ENCODE measurements at places on chromosomes 3 and 15.

- DNase-seq = peak; percentile 3
Observed at GRCh38 chr3:25007974-25008658, 419.9 kb upstream of the RARB start.

DNA sequence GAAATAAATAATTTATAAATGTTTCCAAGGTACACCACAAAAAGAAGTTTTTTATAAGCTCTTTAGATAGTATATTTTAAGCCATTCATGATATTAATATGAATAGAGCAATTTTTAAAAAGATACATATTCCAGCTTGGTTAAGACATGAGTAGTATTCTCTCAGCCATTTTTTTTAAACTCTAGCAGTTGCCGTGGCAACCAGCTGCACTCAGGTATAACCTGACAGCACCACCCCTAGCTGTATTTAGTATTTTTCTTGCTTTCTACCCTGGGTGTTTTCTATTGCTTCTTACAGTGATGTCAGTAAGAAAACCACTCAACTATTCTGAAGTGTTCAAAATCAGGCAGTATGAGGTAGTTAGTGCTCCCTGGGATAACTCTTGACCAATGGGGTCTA is 496.3 kb upstream of the CNTN3 start:
- no peak for DNase-seq

DNA sequence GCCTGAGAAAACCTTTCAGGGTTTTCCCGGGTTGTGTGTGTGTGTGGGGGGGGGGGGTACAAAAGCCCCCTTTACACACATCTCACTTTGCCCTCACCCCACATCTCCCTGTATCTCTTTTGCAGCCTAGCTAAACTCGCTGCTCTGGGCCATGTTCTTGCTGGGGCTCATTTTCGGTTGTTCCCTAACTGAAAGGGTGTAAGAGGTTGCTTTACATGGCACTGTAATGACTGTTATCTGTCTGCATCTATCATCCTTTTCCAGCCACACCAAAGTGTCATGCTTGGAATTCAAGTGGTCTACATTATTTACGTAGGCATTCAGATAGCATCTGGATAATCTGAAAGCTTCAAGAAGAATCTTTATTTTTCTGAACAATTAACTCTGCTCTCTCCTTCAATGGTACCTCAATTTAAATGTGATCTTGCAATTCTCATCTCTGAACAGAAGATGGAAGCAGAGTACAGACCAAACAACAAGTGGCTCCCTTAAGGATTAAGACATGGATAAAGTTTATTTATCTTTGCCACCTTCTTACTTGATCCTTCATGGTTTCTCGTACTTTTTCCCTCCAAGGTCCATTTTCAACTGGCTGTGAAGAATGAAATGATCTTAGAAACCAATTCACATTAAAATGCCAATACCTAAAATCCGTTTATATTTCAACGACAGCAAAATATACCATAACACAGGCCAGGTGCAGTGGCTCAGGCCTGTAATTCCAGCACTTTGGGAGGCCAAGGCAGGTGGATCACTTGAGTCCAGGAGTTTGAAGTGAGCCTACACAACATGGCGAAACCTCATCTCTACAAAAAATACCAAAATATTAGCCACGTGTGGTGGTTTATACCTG is 34.9 kb downstream of the DCLK3 start:
- DNase-seq = peak; percentile 65

GRCh38 chr3:182284793-182285192 is 508.5 kb upstream of the ATP11B start:
- DNase-seq = no peak

GRCh38 chr3:170903123-170903522 is 5.3 kb downstream of the EIF5A2 start:
- DNase-seq = no peak

GRCh38 chr3:57582474-57583168 is 14.5 kb downstream of the ARF4 start:
- no peak for DNase-seq

DNA sequence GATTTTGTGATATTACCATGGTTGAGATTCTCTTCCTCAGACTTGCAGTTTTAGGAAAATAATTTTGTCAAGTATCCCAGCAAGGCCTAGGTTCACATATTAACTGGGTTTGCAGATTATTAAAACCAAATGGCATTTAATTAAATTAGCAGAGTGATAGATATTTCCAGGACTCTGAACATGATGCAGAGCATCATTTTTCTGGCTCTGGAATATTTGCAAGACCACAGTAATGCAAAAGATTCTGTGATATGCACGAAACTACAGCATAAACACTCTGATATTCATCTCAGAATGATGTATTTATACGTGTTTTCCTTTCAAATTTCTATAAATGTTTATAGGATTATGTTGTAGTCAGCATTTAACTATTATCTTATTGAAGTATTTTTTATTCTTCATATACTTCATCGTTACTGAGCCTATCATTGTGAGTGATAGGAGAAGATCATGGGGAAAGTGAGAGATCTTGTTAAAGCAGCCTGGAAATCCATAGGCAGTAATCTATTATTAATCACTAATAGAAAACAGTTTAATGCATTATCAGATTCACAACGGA is 1245.6 kb downstream of the OTOL1 start:
- DNase-seq = peak; percentile 61

DNA sequence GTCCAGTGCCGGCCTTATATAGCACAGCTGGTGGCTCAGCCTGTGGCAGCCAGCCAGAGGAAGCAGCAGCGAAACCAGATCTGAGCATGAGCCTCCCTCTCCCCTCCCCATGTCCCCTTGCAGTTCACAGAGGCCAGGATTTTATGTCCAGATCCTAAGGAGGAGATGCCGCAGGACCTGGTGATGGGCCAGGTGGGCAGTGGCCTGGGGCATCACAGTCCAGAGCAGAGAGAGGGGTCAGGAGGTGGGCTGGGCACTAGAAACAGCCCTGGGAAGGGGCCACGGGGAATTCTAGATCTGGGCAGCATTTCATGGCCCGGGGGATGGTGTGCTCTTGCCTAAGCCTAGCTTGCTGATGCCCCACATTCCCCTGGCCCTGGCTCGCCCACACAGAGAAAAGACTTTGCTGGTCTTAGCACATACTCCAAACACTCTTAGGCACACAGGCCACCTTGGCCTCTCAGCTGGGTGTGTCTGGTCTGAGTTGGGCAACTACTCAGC is 259 bp upstream of the CILP start:
- DNase-seq = peak; percentile 22

DNA sequence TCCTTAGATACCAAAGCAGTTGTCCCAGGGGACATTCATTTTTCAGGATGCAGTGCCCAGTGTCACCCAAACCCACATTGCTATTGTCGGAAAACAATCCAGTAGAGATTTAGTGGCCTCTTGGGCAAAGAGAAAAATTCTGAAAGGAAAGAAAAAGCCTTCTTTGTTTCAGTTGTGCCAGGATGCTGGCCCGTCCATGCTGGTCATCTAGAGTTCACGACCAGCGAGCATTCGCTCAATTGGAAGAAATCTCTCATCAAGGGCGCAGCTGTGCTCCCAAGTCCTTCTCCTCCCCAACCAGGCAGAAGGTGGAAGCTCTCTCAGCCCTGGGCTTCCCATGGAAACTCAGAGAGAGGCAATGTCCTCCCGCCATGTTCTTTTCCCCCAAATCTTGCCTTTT is 123.7 kb downstream of the MTHFS start:
- no peak for DNase-seq

DNA sequence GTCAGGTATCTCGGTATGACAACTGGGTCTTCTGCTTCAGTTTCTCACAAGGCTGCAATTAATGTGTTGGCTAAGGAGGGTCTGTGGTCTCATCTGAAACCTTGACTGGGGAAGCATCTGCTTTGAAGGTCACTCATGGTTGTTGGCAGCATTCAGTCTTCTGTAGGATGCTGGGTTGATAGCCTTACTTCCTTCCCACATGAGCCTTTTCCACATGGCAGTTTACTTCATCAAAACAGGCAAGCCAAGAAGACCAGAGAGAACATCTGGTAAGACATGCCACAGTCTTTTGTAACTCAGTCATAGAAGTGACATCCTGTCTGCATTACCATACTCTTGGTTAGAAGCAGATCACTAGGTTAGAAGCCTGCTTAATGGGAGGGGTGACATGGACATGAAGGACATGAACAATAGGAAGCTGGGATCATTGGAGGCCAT is 49.5 kb downstream of the CMC1 start:
- peak; percentile 9 for DNase-seq

GRCh38 chr3:133925960-133926735 is 30.5 kb upstream of the RAB6B start:
- DNase-seq = no peak

DNA sequence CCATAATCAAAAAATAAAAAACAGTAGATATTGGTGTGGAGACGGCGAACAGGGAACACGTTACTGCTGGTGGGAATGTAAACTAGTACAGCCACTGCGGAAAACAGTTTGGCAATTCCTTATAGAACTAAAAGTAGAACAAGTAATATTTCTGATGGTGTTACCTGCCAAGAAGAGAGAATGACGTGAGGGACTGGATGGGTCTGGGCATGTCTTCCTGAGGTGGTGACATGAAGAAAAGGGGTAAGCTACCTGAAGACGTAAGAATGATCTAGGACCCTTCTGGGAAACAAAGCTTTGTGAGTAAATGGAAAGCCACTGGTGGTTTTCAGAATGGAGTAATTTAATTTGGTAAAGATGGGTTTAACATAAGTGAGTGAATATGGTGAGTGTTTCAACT is 19.4 kb upstream of the PLOD2 start:
- no peak for DNase-seq

DNA sequence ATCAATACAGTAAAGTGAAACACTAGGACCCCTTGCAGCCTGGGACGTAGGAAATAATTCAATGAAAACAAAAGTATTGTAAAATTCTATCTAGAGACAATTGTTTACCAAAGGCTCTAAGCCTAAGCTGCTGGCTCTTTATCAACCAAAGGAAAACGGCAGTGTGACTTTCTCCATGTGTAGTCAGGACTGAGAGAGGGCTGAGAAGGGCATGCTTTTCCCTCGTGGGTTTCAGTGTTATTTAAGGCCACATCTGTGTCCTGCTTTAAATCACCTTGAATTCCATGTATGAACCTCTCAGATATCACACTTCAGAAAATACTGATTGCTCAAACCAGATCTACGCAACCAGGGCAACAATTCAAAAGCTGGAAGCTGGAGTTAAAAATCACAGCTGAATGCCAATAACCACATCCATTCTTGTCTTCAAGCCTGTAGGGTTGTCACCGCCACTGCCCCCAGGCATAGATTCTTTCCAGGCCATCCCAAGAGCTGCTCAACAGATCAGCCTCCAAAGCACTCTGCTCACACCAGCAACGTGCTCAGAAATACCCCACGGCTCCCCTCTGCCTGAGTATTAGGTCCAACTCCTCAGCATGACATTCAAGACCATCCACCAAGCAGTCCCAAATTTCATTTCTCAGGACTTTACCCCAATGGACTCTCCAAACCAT is 124.0 kb downstream of the SRGAP3 start:
- DNase-seq = no peak

DNA sequence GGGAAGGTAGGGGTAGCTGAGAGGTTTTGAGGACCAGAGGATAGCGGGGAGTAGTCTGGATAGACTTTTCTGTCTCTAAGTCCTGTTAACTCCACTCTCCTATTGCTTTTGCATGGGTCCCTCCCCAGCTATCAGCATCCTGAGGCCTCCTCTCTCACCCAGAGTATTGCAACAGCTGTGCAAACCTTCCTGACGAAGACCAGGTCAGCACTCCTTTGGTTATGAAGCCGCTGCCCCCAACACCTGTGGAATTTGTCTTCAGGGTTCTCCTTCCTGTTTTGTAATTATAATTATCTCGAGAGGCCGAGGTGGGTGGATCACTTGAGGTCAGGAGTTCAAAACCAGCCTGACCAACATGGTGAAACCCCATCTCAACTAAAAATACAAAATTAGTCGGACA is 24.8 kb downstream of the TYRO3 start:
- DNase-seq = no peak

DNA sequence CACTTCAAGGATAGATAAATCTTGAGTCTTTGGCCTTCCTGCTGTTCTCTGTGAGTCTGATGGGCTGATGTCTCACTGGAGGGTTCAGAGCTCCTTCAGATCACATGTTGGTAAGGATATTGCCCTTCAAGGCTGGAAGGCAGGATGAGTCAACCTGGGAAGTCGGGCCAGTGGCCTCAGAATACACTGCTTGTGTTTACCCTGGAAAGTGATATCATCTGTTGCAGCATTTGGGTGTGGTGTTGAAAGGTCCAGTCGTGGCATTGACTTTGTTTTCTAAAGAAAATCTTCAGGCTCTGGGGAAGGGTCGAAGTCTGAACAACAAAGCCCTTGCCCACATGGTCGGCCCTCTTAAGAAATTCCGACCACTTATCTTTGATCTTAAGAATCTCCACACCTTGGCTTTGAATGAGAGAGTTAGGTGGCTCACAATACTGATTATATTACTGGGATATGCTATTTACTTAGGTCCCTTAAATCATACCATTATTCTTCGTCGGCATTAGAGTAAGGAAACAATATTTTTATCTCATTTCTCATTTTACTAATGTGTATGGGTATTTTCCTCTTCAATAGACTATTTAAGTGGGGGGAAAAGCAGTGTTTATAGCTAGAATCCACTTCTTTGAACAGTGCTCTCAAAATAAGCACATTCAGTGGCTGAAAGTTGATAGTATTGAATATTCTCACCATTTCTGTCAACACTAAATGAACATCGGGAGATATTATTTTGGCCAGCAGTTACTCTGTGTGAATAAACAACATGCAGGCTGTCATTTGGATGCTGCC is 303.9 kb upstream of the RASGRP1 start:
- DNase-seq = peak; percentile 97

GRCh38 chr3:106611841-106612240 is 743.0 kb upstream of the CBLB start:
- peak; percentile 33 for DNase-seq

GRCh38 chr3:10338591-10339353 is 17.9 kb upstream of the SEC13 start:
- DNase-seq = no peak

GRCh38 chr3:154656486-154656885 is 226.5 kb upstream of the GPR149 start:
- DNase-seq = no peak

GRCh38 chr3:137121704-137122314 is 164.0 kb downstream of the IL20RB start:
- peak; percentile 40 for DNase-seq

- no peak for DNase-seq
Observed at GRCh38 chr3:14047841-14048240, 76.8 kb downstream of the CHCHD4 start.

- DNase-seq = no peak
Observed at GRCh38 chr15:73324496-73325170, 44.1 kb downstream of the HCN4 start.

- no peak for DNase-seq
Observed at GRCh38 chr3:151398895-151399294, 14.3 kb upstream of the P2RY12 start.

DNA sequence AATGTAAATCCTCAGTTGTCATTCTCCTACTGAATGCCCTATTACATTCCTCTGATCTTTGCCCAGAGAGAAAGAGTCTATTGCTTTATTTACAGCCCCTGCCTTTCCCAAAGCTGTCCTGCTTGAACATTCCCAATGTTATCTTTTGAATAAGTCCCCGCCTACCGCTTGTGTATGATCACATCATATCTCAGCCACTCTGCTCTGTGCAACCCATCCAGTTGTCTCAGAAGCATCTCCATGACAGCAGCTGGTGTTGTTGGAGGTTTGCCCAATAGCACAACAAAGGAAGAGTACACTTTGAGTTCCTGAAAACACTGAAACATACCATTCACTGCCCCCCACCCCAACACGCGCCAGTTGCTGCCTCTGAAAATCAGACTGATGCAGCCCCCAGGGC is 22.0 kb upstream of the FAM3D start:
- DNase-seq = no peak

Data from AG10803 (cell line).